ENCODE measurements at places on chromosomes 2 and 18.

DNA sequence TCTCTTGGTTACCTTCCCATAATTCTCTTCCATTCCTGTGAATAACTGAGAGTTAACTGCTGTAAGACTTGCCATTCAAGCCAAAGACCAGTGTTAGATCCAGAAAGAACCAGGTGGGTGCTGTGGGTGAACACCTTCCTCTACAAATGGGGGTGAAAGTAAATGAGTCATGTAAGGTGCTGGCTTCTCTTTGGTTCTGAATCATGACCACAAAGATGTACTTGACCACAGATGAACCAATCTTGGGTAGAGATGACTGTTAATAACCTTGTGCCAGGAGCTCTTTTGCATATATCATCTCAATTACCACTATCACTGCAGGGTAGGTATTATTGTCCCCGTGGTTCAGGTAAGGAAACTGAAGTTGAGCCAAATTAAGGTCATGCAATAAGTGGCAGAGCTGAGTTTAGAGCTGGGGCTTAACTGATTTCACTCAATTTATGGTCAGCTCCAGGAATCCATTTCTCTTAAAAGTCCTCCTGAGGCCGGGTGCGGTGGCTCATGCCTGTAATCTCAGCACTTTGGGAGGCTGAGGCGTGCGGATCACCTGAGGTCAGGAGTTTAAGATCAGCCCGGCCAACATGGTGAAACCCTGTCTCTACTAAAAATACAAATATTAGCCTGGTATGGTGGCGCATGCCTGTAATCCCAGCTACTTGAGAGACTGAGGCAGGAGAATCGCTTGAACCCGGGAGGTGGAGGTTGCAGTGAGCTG lies 244.9 kb upstream of the CXCR4 start:
- DNase-seq, result no peak

- DNase-seq, result no peak
These were observed 47.5 kb downstream of the ZNF638 start for GRCh38 chr2:71379086-71379485.

GRCh38 chr2:37586663-37587317 lies 84.7 kb downstream of the CDC42EP3 start:
- no peak for DNase-seq

- DNase-seq, result no peak
These were observed 120.7 kb upstream of the AGAP1 start for GRCh38 chr2:235373171-235373570.

DNA sequence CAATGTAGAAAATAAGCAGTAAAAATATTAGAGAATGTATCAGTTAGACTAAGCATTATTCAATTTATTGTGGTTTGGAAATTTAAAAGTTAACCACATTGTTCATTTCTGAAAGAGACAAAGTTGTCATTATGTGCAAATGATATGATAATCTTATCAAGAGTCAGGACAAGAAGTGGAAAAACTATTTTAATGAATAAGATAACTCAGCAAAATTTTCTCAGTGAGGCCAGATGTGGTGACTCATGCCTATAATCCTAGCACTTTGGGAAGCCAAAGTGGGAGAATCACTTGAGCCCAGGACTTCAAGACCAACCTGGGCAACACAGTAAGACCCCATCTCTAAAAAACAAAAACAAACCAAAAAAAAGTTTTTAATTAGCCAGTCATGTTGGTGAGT lies 39.5 kb upstream of the CERS6 start:
- no peak for DNase-seq

- no peak for DNase-seq
These were observed 37.4 kb downstream of the DNMT3A start for GRCh38 chr2:25304321-25304720.

GRCh38 chr2:65565681-65566080 lies 133.3 kb upstream of the SPRED2 start:
- no peak for DNase-seq

DNA sequence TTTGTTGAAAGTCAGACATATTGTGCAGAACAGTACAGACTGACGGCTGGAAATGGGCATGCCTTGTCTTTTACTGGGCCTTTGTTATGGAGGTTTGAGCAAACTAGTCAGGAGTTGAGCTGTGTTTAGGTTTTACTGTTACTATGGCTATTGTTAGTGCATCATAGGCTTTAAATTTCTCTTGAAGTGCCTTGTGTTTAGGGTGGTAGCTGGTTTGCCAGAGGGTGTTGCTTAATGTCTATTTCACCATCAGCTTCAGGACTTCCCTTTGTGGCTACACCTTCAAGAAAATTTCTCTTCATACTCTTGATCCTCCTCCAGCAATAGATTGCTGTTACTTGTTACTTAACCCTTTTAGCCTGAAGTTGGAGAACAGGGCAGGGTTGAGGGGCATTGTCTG lies 104.6 kb downstream of the CAPN13 start:
- no peak for DNase-seq

DNA sequence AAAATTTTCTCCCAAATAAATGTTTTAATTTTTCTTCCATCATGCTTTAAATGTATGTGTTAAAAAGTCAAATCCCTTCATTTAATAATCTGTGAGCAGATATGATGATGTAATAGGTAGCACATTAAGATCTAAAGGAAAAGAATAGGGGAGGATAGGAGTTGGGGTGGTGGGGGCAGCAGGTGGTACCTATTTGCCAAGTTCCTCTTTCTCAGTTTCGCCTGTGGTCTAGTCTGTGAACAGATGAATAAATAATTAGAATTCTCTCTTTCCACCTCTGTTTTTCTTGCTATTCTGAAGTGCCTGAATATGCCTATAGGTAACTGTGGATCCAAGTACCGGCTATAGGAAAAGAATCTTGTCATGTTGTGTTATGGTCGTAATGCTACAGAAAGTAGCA lies 152.5 kb downstream of the NRXN1 start:
- no peak for DNase-seq

GRCh38 chr2:201837824-201838431 lies 31.6 kb downstream of the CDK15 start:
- DNase-seq, result no peak

GRCh38 chr2:98637401-98638147 lies 29.2 kb downstream of the UNC50 start:
- DNase-seq, result no peak

Data from stimulated activated CD4-positive, alpha-beta T cell treated with anti-CD3 and anti-CD28 coated beads, TNF-alpha, amount 100 ng/mL, for 1 hour (primary cell).